ENCODE measurements at places on chromosomes 2 and 18. TPM values are rescaled to one million over a fixed set of nuclear protein-coding genes. Genes with fewer than 3 reads are reported as not detected.
A peak's percentile ranks its signal among the peaks of the same experiment; 100 is the strongest.

The REG1B gene
- total RNA-seq, result not detected

- DNase-seq, result no peak
These were observed 692.4 kb downstream of the CPS1 start for GRCh38 chr2:211248841-211249240.

- DNase-seq, result no peak
These were observed 379.3 kb downstream of the SOX11 start for GRCh38 chr2:6071519-6071918.

DNA sequence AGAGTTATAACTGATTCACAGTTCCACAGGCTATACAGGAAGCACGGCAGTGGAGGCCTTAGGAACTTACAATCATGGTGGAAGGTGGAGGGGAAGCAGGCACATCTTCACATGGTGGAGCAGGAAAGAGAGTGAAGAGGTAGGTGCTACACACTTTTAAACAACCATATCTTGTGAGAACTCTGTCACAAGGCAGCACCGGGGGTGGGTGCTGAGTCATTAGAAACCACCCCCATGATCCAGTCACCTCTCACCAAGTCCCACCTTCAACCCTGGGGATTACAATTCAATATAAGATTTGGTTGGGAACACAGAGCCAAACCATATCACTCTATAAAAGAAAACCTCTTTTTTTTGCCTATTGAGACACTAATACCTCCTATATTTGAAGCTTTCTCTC, 1108.5 kb upstream of the CDH2 start:
- no peak for DNase-seq

DNA sequence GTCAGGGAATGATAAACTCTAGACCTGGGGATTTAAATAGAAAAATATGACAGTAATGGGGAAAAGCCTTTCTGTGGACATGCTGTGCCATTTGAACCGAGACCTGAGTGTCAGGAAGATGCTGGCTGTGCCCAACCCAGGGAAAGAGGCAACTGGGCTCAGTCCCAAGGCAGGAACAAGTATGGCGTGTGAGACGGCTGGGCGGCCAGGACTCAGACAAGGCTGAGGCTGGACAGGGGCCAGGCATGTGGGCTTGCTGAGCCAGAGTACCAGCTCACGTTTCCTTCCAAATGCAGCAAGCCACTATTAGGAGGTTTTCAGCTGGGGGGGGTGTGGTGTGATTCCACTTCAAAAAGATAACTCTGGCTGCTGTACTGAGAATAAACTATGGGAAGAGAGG, 92.4 kb downstream of the INPP5D start:
- no peak for DNase-seq

- DNase-seq, result no peak
These were observed 85.7 kb downstream of the ACTR2 start for GRCh38 chr2:65313126-65313953.

- no peak for DNase-seq
These were observed 261.1 kb upstream of the FN1 start for GRCh38 chr2:215697003-215697402.

DNA sequence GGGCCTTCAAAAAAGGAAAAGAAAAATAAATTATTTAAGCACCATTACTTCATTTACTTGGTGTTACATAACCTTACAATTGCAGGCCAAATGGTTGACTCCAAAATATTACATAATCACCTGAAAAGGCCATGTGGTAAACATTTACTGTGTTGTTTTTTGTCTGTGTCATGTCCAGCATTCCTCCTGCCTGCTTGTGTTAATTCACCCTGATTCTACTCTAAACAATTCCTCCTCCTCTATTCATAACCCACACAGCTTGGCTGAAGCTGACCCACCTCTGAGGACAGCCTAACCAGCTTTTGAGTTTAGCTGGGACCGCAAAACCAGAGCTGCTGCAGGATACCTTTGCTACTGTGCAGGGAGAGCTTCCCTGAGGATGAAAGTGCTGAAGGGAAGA, 35.4 kb downstream of the TMX3 start:
- peak; percentile 38 for DNase-seq

- DNase-seq, result no peak
These were observed 43.6 kb downstream of the EEF1B2 start for GRCh38 chr2:206203331-206203730.

All from HFFc6 (cell line).